Activated CD4-positive, alpha-beta T cell treated with anti-CD3 and anti-CD28 coated beads, Interleukin-2, amount 50 U/mL, for 16 hours (primary cell): ENCODE measurements at places on chromosomes 13 and 19.
A peak's percentile ranks its signal among the peaks of the same experiment; 100 is the strongest.

- DNase-seq: no peak
These were observed 19.6 kb downstream of the KLF12 start for GRCh38 chr13:74114641-74115040.

GRCh38 chr13:53041968-53042516 is 13.4 kb downstream of the OLFM4 start:
- no peak for DNase-seq

- peak; percentile 45 for DNase-seq
These were observed 84.0 kb downstream of the MZT1 start for GRCh38 chr13:72643311-72643989.

DNA sequence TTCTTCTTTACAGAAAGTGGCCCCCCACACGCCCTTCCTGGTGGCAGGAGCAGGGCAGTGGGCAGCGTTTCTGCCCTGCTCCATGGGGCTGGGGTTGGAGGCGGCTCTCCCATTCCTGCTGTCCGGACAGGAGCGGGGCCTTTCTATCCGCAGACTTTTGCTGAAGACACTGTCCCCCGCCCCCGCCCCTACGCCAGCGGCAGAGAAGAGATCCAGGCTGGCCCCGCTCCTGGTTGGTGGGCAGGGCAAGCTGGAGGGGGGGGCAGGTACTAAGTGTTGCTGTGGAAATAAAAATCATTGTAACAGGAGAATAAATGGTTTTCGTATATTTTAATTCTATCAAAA is 81.7 kb downstream of the ZNF429 start:
- no peak for DNase-seq

DNA sequence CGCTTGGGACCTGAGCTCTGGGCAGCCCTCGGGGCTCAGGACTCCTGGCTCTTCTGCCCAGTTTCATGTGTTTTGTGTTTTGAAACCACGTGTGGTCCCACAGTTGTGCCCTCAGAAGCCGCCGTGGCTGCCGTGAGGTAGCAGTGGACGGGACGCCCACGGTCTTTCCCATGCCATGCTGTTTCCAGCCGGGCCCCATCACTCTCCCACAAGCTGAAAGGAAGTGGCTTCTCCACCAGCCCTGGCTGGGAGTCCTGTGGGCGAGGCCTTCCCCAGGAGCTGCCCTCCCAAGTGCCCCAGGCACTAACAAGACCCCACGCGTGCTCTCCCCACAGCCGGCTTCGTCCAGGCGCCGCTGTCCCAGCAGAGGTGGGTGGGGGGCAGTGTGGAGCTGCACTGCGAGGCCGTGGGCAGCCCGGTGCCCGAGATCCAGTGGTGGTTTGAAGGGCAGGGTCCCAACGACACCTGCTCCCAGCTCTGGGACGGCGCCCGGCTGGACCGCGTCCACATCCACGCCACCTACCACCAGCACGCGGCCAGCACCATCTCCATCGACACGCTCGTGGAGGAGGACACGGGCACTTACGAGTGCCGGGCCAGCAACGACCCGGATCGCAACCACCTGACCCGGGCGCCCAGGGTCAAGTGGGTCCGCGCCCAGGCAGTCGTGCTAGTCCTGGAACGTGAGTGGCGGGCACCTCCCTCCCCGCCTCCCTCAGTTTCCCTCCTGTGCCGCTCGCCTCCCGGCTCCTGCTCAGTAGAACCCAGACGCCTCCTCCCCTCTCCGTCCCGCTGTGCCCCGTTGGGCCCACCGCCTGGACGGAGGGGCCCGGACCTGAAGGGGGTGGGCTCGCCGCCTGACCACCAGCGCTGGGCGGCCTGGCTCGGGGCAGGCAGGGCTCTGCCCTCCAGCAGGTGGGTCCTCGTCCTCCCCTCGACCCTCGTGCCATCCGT is 5.3 kb downstream of the BSG start:
- DNase-seq: no peak

DNA sequence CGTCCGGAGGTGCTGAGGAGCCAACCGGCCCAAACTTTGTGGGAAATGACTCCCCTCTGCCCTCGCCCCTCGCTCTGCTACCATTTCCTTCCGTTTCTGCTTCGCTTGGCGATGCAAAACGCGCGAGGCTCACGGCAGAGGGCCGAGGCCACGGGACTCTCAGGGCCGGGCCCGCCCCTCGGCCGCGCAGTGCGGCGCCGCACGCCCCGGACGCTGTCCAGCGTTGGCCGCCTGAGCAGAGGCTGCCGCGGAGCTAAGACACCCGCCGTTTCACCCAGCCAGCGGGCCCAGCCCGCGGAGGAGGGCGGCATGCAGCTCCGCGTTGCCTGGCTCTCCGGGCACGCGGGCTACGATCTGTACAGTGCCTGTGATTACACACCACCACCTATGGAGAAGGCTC is 2.1 kb upstream of the ZNF578 start:
- no peak for DNase-seq

GRCh38 chr19:36408101-36408500 is 10.3 kb downstream of the ZFP82 start:
- no peak for DNase-seq

DNA sequence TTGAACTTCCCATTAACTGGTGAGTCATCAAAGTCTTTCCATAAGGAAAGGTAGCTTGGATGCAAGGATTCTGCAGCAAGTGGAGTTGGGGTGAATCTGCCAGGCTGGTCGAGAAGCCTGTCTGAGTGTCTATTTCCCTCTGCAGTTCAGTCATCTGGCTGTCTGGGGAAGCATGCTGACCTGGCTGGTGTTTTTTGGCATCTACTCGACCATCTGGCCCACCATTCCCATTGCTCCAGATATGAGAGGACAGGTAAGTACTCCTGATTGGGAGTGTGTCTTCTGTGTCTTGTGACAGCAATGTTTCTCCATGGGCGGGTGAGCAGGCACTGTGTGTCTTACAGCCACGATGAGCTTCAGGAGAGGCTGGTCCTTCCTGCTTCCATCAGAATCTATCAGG is 189.7 kb downstream of the SHISA2 start:
- no peak for DNase-seq

DNA sequence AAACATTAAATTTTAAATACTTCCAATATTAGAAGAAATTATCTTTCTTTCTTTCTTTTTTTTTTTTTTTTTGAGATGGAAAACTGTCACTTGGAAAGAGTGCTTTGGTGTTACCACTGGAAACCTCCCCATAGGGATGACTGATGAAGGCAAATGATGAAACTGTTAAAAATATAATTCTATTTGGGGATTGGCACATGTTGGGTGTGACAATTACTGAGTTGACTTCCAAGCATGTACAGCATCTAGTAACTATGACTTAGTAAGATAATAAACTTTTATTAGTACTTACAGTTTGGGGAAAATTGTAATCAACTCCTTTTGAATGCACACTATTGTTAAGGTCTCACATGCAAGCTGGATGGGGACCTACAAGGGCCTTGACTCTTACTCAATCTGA is 592.5 kb downstream of the KCTD12 start:
- no peak for DNase-seq

- DNase-seq: no peak
These were observed 101.7 kb upstream of the SOX21 start for GRCh38 chr13:94813920-94814475.

- no peak for DNase-seq
These were observed 52.9 kb downstream of the SLC7A9 start for GRCh38 chr19:32816555-32817099.

DNA sequence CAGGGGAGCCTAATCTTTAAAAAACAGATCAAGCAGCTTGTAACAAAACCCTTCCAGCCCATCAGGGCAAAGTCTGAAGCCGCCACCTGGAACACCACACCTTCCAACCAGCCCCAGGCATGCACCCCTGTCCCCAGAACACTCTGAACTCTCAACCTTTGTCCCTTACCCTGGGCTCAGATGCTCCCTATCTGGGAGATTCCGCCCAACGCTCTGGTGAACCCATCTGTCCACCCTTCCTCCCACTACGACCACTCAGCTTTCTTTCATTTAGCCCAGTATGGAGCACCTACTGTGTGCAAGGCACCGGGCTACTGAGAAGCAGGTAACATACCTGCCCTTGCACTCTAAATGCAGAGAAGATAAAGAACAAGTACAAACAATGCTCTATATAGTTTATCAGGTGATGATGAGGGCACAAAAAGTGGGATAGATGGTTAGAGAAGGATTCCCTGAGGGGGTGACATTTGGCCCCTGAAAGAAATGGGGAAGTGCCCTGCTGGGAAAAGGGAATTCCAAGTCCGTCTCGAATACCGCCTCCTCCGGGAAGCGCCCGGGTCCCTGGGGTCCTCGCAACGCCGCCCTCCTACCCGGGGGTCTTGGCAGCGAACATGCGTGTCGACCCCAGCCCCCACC is 629 bp downstream of the PEPD start:
- DNase-seq: no peak

DNA sequence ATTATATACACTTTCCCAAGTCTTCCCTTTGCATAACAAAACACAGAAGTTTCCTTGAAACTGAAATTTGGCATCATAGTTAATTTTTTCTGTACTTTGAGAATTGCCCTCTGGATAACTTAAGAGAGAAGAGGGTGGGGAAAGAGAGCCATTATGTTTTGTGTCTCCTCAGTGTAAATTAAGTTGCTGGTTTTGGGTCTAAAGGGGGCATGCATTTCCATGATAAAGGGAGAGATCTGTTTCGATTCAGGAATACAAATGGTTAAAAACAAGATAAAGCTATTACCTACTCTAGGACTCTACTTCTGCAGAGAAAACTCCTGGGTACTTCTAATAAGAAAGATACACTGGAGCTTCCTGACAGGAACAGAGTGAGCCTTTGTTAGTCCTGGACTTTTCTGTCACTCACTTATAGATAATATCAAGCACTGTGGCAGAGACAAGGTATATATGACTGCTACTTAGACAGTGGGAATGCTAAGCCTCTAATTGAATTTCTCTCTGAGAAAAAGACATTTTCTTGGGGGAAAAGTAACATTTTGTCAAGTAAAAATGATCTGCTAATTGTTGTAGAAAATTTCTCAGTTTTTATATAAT is 142.8 kb upstream of the PCDH9 start:
- no peak for DNase-seq

DNA sequence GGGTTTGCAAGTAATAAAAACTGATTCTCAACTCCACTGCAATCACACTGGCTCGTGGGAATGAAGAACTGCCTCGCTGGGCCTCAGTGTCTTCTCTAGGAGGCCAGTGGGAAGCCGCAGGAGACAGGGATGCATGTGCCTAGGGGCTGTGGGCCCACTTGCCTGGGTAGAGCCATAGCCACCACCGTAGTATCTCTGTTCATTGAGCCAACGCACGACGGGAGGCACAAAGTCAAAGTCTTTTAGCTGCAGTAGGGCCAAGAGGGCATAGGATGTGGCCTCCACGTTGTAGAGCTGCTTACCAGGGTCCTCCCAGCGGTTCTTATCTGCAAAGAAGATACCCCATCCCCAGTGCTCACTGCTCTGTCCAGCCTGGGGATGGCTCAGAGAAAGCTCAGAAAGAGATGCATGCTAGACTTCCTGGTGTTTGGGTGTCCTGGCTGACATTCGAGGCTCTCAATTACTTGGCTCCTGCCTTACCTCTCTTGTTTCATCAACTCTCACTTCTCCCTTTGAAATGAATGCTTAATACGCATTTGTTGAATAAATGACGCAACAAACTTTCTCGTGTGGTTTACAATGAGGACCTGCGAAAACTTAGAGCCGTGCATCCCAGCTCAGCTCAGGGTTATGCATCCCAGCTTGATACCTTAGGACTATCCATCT is 16.1 kb upstream of the TNFSF14 start:
- no peak for DNase-seq

- DNase-seq: peak; percentile 63
These were observed 6.5 kb upstream of the TIMM50 start for GRCh38 chr19:39474139-39474620.

DNA sequence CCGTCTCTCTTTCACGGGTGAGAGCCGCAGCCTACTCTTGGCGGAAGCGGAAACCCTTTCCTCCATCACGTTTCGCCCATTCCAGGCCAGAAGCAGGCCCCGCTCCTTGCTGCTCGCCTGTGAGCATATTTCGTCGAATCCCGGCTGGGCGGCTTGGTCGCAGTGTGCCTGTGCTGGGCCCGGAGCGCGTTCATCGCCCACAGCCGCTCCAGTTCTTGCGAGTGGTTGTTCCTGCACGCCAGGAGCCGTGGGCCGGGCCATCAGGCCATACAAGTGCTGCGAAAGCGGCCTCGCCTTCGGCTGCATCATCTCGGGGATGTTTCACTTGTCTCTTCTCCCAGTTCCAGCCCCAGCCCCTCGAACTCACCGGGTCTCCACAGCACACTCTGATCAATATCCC is 65.0 kb downstream of the ZNF627 start:
- DNase-seq: no peak

- DNase-seq: no peak
These were observed 42.2 kb upstream of the EPHX3 start for GRCh38 chr19:15274477-15274876.

- DNase-seq: no peak
These were observed 227.5 kb upstream of the SERP2 start for GRCh38 chr13:44146138-44146537.

GRCh38 chr19:19775891-19776205 is 42.9 kb upstream of the ZNF14 start:
- no peak for DNase-seq

DNA sequence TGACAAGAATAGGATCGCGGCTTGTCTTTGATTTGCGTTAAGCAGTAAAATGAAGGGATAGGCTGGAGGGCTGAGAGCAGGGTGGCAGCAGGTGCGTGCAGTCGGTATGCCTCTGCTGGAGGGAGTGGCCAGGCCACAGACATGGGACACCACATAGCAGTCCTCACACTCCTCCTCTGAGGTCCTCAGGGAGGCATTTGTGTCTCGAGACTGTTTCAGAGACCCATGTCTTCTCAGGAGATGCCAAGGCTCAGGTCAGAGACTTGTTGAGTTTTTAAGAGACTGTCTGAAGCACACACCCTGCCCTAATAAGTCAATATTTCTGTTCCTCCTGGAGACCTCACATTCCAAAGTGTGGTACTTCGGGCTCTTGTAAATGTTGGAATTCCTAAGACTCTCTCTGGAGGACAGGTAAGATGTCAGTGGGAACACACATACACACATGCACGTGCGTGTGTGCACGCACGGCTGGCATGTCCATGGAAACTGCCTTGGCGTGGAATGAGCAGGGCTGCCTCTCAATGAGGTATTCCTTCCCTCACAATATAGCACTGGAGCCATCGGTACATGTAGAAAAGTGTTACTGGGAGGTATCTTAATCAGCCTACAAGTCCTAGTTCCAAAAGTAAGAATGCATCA is 46.4 kb downstream of the COL4A2 start:
- DNase-seq: no peak

DNA sequence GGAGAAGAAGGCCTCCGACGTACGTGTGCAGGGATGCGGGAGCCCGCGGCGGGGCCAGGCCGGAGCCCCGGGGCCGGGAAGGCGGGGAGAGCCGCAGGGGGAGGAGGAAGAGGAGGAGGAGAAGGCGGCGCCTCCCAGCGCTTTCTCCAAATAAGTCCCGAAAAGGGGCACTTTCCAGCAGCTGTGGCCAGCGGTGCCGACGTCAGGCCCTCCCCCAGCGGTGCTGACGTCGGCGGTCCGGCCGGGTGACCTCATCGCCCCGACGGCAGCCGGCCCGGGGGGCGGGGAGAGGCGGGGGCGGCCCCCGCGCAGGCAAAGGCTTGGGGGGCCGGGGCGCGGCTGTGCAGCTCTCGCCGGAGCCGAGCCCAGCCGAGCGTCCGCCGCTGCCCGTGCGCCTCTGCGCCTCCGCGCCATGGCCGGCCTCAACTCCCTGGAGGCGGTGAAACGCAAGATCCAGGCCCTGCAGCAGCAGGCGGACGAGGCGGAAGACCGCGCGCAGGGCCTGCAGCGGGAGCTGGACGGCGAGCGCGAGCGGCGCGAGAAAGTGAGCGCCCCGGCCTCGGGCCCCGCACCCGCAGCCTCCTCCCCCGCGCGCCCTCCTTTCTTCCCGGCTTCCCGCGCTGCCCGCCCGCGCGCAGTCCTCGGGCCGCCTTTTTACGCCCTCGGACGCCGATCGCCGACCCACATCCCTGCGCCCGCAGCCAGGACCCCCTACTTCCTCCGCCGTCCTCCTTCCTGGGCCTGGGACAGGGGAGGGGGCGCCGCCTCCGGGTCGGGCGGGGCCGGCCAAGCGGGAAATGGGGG is at the start of gene TPM4:
TPM4 (plus strand) TSS at position 342 of the 804 bp plus-strand sequence; CDS start at position 413, 71 bp downstream.
- DNase-seq: peak; percentile 95
